Activated naive CD8-positive, alpha-beta T cell treated with anti-CD3 and anti-CD28 coated beads for 36 hours (primary cell): ENCODE measurements at places on chromosomes 5 and 9.

- DNase-seq, result no peak
These were observed 597 bp upstream of the IRX4 start for GRCh38 chr5:1883120-1883924.

DNA sequence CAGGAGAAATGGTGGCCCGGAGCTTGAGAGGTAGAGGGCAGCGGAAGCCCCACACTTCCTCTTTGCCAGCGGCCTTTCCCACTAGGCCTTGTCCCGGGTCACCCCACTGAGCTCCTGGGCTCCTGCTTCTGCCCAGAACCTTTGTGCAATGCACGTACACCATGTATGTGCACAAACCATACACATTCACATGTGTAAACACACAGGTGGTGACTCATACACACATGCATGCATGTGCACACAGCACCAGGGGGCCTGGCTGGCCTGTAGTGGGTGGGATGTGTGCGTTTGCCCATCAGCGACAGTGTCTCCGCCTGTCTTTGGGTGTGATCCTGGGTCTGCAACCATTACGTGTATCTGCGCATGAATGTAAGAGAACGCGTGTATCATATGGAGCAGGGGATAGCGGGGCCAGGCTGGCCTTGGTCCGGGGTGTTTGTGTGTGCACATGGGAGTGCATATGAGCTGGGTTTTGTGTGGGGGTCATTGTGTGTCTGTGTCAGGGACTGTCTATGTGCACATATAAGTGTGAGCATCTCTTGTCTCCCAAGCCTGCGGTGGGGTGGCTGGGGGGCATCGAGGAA lies 43.7 kb downstream of the PSD2 start:
- DNase-seq, result no peak

DNA sequence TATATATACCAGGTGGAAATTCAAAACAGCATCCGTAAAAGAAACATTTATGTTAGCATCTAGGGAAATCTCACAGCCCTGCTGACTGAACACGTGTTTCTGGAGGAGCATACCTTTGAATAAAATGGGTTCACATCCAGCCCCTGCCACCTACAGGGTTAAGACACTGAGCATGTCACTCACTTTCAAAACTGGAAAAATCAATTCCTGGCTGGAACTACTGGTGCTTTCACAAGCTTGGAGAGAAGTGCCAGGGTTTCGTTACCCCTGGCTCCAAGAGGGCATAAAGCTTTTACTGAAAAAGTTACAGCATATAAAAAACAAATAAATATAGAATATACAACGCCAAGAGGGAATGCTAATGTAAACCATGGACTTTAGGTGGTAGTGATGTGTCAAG lies 48.0 kb downstream of the SERINC5 start:
- no peak for DNase-seq

DNA sequence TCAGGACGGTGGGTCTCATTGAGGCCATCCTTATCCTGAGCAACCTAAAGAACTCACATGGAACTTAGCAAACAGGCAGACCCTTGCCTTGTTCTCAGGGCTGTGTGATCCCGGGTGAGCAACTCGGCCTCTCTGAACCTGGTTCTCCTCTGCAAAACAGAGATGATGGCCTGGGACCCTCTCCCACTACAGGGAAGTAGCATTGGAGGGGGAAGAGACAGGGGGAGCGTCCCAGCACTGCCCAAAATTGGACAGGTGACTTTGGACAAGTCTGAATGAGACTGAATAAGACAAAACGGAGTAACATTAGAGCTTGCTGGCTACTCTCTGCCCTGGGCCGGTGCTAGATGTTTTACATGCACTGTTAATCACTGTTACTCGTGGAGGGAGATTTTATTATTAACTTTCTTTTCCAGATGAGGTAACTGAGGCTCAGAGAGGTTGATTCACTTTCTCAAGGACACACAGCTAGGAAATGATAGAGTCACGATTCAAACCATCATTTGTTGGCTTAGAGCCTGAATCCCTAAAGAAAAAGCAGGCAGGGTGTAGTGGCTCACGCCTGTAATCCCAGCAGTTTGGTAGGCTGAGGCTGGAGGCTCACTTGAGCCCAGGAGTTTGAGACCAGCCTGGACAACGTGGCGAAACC lies 136.4 kb downstream of the C9orf50 start:
- no peak for DNase-seq

- DNase-seq, result no peak
These were observed 12.8 kb downstream of the BASP1 start for GRCh38 chr5:17230191-17230590.

- no peak for DNase-seq
These were observed 23.4 kb upstream of the MAMDC2 start for GRCh38 chr9:70020217-70020616.

DNA sequence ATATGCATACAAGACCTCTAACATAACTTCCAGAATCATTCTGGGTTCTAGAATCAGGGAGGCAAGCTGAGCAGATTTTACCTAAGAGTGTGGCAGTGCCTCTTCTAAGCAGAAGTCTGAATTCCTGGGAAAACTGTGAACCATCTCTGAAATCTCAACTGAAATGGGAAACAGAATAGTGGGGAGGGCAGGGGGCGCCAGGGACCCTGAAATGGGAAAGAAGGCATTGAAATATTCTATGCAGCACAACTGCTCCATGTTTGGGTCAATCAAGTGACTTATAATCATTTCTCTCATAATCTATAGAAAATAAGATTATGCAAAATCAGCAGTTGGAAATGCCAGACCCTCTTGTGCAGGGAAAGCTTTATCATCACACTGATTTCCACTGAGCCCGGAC lies 156.1 kb downstream of the EBF1 start:
- no peak for DNase-seq

- DNase-seq, result no peak
These were observed 7.8 kb downstream of the HSPA4 start for GRCh38 chr5:133059621-133060020.

GRCh38 chr5:160419458-160420330 lies 813 bp upstream of the SLU7 start:
- DNase-seq, result no peak

DNA sequence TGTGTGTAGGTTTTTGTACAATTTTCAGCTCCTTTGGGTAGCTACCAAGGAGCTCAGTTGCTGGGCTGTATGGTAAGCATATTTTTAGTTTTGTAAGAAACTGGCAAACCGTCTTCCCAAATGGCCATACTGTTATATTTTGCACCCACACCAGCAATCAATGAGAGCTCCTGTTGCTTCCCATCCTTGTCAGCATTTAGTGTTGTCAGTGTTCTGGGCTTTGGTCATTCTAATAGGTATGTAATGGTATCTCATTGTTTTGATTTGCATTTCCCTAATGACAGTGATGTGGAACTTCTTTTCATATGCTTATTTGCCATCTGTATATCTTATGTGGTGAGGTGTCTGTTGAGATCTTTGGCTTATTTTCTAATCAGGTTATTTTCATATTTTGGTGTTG lies 320.1 kb downstream of the MLLT3 start:
- no peak for DNase-seq

- DNase-seq, result no peak
These were observed 784 bp upstream of the MSANTD3 start for GRCh38 chr9:100426189-100426529.

DNA sequence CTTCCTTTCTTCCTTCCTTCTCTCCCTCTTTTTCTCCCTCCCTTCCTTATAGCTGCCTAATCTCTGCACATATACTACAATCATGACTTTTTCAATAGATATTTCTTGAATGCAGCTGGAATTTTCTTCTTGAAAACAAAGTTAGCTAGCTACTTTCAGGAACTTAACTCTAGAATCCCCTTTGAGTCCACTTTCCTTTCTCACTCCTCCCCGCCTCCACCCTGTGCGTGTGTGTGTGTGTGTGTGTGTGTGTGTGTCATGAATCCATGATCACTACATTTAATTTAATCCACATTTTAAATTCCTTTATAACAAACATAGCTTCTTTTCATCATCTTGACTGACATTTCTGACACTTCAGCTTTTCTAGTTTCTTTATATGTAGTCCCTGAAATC lies 167.5 kb upstream of the KLF9 start:
- no peak for DNase-seq

DNA sequence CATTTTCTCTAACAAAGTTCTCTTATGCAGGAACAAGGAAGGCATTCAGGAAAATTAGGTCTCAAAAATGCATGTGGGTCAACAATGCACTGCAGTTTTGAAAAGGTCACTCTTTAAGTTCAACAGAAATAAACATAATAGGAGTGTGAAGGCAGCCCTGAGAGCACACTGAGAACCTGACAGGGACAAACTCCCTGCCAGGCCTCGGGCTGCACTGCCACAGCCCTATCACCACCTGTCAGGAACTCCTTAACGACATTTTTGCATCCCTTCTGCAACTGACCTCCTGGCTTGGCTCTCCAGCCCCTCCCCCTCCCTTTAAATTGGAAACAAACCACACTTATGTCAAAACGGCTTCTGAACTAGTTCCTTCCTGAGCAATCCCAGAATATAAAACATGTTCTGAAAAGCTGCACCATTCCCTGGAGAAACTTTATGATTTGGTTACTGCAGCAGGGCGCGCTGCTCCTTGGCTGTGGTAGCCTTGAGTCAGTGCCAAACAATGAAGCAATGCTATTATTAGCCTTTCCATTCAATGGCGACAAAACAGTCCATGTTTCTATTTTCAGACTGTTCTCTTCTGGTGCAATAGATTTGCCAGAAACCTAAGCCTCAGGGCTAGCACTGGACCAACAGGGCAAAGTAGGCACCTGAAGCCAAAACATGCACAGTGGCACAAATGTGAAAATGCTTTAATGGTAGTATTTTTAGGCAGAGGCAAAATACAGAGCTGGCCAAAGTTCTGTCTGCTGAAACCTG lies 160.1 kb upstream of the ZNF608 start:
- DNase-seq, result no peak

DNA sequence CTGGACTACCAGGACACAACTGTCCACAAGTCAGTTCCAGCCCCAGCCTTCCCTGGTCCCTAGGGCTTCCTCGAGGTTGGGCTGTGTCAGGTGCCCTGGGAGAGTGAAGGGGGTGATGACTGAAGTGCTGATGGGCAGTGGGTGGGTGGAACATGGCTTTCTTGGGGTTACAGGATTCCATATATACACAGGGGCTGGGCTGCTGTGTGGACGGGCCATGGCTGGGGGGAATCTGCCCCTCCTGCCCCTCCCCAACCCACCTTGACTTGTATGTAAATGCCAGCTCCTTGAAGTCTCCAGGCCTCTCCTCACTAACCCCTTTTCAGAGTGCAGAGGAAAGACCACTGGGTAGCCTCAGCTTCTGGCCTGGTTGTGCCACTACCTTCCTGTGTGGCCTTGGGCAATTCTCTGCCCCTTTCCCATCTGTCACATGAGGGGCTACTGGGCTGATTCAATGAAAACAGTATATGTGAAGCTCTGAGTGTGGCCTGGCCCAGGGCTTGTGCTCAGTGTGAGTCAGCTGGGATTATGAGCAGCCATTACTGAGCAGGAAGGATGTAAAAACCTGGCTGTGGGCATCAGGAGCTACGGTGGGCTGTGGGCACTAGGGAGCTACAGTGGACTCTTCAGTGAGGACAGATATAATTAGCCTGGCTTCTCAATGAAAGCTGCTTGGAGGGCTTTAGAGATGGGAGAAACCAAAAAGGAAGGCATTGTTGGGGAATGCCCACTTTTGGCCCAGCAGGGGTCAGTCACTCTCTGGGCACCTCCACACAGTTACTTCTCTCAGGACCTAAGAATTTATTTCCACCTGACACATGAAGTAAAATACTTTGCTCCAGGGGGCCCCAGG lies 23.3 kb downstream of the PITX1 start:
- no peak for DNase-seq

- no peak for DNase-seq
These were observed 81.5 kb upstream of the TRPM3 start for GRCh38 chr9:71202931-71203330.

- no peak for DNase-seq
These were observed 653.8 kb upstream of the RIOK2 start for GRCh38 chr5:97836816-97837215.

GRCh38 chr9:4592886-4593285 lies 69.2 kb upstream of the PLPP6 start:
- no peak for DNase-seq

- no peak for DNase-seq
These were observed 122.6 kb downstream of the TLR4 start for GRCh38 chr9:117826837-117827236.

- no peak for DNase-seq
These were observed 33.5 kb upstream of the ALDOB start for GRCh38 chr9:101469026-101469425.

DNA sequence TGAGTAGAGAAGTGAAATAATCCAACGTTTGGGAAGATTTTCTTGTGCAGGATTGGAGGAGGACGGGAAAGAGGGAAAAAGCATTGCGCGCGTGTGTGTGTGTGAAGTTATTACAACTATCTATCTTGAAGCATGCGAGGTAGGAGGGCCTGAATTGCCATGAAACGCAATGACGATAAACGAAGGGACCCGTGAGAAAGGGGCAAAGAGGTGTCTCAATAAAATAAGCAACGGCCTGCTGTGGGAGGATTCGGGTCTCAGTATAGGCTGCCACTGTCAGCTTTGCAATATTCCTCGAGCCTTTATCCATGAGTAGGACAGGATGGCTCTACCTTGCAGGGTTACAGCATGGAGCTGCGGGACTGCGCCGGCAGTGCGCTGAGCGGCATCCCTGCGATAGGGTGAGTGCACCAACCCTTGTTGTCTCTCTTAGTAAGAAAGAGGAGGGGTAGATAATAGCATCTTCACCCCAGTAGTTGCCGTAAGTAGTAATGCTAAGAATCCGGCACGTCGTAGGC lies 631 bp upstream of the RCL1 start:
- no peak for DNase-seq

- no peak for DNase-seq
These were observed 404.9 kb upstream of the ZNF608 start for GRCh38 chr5:125151150-125151900.

GRCh38 chr9:137192859-137193258 lies 4.4 kb downstream of the SSNA1 start:
- DNase-seq, result no peak

DNA sequence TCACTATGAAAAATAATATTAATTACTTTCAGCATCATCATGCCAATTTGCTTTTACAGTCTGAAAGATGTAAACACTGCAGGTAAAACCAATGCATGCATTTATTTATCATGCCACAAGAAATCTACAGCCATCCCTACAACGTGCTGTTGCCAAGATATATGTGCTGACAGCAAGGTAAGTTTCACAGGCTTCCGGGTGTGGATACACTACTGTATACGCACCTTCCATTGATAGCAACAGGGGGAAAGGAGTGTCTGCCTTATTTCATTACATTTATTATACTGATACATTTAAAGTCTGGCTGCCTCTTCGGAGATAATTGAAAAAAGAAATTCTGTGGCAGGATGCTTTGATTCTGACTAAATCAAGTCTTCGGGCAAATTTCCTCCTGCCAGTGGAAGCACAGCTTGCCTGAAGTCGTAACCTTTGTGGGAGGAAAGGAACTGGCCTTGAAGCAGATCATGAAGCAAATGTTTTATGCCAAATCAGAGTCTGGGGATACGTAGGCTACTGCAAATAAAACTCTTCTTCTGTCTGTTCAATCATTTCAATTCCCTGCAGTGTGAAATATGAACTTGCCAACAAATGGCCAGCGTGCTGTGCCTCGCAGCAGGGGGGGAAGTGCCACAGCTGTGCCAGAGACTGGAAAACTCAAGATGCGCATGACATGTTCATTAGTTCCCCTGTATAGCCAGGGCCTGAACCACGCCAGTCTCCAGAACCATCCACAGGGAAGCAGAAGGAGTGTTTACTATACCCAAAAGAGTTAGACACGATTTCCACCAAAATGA lies 268.1 kb downstream of the EFNA5 start:
- no peak for DNase-seq

- DNase-seq, result no peak
These were observed 8.8 kb downstream of the BARHL1 start for GRCh38 chr9:132591244-132591643.
